ENCODE measurements at places on chromosomes 2 and 18.

DNA sequence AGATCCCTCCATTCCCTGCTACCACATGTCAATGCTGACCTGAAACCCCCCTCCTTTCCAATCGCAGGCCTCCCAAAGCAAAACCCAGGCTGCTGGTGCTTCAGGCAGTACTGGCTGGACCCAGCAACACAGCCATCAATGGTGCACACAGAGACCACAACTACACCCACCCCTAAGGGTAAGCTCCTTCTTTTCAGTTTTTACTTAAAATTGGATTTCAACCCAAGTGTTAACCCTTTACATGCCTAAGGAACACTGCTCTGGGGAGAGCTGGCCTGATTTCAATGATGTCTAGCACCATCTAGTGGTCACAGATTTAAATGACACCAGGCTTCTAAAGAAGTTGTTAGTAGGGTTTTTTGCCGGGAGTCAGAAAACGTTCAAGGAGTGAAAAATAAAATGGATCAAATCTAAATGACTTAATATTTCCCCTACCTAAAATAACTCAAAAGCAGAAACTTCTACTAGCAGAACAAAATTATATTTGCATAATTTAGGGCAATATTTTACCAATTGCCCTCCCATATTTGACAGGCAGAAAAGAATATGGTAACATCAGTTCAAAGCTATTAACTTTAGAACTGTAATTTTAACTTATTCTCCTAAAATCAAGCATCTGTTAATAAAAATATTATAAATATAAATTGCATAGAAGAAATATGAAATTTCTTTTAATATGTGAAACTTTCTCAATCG is 24.6 kb downstream of the FECH start:
- peak; percentile 66 for DNase-seq

DNA sequence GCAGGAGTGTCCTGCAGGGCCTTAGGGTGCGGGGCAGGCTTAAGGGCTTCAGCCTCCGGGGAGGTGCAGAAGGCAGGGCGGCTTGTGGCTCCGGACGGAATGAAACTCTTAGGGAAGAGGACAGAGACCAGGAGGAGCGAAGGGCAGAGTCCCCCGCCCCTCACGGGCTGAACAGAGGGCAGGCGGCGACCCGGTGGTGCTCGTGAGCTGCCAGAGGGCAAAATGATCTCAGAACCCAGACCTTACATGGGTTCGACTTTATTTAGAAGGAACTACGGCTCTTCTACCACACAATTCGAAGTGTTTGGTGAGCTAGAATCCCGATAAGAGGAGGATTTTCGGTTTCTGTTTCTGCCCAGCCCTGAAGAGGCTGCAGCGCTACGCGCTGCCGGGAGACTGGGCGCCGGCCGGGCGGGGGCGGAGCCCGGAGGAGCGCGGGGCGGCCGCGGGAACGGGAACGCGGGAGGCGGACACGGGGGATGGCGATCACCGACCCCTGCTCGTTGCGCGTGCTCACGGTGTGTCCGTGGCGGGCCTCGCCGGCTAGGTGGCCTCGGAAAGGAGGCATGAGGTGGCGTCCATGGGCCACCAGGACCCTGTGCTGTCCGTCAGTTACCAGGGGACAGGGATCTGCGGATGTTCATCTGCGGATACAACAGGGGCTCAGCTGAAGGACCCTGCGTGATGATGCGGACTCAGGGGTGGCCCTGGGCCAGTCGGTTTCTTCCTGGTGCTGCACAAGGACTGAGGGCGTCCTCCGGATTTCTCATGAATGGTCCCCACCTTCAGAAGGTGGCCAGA is 4.2 kb upstream of the SP100 start:
- DNase-seq, result peak; percentile 79

GRCh38 chr2:236726701-236727450 is 157.3 kb downstream of the ACKR3 start:
- DNase-seq, result no peak

DNA sequence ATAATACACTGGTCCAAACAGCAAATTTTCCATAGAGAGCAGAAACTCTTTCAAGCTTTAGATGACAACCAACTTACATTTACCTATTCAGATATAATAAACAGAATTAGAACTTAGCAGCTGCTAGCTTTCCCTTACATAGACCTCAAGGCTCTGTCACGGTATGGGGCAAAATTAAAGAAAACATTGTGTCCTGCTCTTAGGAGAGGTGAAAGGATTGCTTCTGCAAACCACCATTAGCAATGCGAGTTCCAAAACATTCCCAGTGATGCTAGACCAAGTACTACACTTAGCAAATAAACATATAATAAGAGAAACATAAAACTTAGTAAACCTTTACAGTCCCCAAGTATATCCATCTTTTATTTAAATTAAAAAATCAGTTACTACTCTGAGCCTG is 183.3 kb downstream of the CAMKMT start:
- DNase-seq, result no peak

GRCh38 chr2:85594715-85595300 is 737 bp upstream of the RNF181 start:
- DNase-seq, result no peak

- peak; percentile 72 for DNase-seq
Measured at GRCh38 chr2:216083464-216084281, 2.0 kb downstream of the TMEM169 start.

- DNase-seq, result no peak
Measured at GRCh38 chr2:223758131-223758840, 79.1 kb downstream of the AP1S3 start.

DNA sequence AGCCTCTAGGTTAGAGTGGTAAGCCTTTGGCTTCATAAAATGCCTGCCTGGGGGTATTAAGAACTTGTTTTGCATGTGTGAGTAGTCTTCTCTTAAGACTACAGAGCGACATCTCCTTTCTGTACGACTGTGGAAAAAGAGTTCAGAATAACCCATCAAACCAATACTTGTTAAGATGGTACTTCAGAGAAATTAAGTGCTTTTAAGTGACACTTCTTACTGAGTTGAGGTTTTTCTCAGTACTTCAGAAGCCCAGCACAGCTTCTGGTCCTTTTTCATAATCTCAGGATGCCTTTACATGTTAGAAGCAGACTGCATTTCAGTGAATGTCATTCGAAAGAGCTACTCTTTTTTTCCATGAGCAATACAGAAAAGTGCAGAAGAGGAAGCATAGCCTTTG is 10.8 kb downstream of the XRCC5 start:
- DNase-seq, result no peak

- DNase-seq, result no peak
Measured at GRCh38 chr2:86072271-86072858, 33.3 kb downstream of the POLR1A start.

GRCh38 chr18:6370410-6370809 is 44.3 kb downstream of the L3MBTL4 start:
- no peak for DNase-seq

- DNase-seq, result no peak
Measured at GRCh38 chr18:12305930-12306629, 2.0 kb upstream of the TUBB6 start.

- DNase-seq, result no peak
Measured at GRCh38 chr2:62824388-62824787, 118.9 kb downstream of the EHBP1 start.

DNA sequence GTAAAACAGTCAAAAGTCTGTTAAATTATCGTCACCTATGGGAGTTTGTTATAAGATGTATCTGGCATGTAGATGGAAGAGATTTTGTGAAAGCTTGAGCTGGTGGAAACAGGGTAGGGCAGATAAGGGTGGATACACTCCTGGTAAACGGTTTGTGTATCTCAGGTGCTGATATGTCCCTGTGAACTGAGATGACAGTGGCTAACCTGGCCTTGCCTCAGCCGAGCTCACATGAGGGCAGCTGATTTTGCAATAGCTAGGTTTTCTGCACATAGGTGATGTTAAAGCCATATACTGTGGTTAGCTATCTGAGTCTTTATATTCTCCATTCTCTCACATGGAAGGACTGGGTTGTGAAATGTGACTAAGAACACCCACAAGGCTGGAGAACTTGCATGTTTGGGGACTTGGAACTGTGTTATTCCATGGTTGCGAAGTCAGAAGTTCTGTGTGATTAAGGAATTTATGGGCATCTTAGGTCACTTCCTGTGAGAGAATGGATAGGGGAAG is 205.1 kb downstream of the TPGS2 start:
- DNase-seq, result no peak

DNA sequence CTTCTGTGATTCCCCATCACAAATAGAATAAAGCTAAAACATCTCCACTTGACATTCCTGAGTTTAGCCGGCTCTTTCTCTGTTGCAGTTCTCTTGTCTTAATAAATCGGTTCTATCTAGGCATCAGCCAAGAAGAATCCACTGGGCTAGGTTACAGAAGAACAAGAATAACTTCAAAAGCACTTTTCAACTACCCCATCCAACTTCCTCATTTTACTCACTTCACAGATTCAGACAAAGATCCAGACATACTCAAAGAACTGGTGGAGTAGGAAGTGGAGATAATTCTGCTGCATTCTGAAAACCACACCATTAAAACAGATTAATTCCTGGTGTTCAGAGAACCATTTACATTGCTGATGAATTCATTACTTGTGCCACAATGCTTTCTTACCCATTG is 9.6 kb upstream of the ALPK2 start:
- DNase-seq, result no peak

- peak; percentile 12 for DNase-seq
Measured at GRCh38 chr2:67485431-67485830, 88.3 kb downstream of the ETAA1 start.

DNA sequence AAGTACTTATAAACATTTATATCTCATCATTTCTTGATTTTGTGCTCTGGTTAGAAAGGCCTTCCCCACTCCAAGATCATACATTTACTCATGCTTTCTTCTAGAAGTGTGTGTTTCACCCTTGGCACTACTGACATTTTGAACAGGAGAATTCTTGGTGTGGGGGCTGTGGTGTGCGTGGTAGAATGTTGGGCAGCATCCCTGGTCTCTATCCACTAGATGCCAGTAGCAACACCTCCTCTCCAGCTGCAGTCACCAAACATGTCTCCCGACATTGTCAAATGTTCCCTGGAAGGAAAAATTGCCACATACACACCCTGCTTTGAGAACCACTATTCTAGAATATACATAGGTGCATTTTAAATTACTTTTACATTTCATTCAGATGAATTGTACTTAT is 8.7 kb upstream of the TGIF1 start:
- no peak for DNase-seq

- peak; percentile 79 for DNase-seq
Measured at GRCh38 chr18:3448838-3449511, 997 bp upstream of the TGIF1 start.

DNA sequence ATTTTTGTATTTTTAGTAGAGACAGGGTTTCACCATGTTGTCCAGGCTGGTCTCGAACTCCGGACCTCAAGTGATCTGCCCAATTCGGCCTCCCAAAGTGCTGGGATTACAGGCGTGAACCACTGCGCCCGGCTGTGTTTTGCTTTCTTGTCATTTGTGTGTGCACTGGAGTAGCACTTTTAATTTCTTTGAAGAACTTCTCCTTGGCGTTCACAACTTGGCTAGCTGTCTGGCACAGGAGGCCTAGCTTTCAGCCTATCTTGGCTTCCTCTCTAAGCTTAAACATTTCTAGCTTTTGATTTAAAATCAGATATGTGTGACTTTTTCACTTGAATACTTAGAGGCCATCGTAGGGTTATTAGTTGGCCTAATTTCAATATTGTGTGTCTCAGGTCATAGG is 93.0 kb downstream of the COMMD1 start:
- DNase-seq, result no peak

DNA sequence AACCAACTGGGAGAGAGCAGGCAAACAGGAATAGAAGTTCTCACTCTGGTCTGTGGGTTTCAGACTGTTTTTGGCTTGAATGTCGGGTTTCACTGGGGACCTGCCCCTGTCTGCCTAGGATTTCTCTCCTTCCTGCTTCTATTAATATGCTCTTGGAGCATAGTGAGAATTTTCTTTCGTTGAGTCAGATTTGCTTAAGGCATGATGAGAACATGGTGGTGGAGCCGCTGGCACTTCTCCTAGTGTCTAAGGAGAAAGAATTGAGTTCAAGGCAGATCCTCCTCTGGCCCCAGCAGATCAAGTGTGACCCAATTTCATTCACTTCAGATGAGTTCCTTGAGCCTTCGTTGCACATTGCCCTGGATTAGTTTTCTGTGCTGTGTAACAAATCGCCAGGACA is 103.9 kb upstream of the HS6ST1 start:
- no peak for DNase-seq

DNA sequence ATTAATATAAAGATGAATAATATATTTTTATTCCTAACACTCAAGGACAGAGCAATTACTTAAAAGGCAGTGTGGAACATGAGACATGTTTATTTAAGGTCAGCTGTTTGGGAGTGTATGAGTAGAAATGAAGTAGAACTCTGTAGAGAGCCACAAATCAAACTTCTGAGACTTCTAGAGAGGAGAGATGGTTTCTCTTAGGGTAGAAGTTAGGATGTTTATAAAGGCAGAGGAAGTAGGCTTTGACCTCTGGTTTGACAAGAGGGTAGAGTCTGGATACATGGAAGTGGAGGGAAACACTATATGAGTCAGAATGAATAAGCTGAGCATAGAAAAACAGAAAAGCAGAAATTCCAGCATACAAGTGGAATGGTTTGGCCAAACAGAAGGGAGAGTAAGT is 262.1 kb upstream of the KLHL14 start:
- DNase-seq, result no peak
